ENCODE measurements at places on chromosomes 6 and 20.

DNA sequence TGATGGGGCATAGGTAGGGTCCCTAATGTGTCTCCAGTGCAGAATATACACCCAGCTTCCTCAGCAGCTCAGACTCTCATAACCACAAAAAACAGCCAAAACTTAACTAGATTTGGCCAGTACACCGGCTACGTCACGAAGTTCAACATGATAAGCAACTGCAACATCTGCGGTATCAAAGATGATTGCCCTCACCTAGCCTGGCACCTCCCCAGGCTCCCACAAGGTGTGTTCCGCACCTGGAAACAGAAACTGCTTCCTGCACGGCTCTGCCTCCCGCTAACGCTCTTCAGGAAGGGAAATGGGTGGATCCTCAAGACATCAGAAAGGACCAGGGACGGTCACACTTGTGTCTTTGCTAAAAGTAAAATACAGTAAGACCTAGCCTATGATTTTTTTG is 9.5 kb downstream of the TXNDC5 start:
- DNase-seq, result no peak

GRCh38 chr6:111464184-111464583 is 18.8 kb downstream of the REV3L start:
- no peak for DNase-seq

DNA sequence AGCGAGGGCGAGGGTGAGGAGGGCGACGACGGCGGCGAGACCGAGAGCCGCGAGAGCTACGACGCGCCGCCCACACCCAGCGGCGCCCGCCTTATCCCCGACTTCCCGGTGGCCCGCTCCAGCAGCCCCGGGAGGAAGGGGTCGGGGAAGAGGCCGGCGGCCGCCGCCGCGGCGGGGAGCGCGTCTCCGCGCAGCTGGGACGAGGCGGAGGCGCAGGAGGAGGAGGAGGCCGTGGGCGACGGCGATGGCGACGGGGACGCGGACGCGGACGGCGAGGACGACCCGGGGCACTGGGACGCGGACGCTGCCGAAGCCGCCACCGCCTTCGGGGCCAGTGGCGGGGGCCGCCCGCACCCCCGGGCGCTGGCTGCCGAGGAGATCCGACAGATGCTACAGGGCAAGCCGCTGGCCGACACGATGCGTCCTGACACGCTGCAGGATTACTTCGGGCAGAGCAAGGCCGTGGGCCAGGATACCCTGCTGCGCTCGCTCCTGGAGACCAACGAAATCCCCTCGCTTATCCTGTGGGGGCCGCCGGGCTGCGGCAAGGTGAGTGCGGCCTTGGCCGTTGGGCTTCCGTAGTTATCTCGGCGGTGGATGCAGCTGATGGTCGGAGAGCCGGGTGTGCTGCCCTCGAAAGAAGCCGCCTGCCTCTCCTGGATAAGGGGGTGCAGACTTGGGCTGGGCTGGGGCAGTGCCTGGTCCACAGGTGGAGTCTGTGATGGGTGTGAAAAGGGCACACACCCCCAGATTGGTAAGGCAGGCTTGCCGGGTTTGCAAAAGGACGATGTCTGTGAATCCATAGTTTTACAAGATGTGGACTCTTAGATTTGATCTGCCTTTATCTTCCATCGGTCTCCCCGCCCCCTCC is 938 bp downstream of the WRNIP1 start:
- DNase-seq, result peak; percentile 39

DNA sequence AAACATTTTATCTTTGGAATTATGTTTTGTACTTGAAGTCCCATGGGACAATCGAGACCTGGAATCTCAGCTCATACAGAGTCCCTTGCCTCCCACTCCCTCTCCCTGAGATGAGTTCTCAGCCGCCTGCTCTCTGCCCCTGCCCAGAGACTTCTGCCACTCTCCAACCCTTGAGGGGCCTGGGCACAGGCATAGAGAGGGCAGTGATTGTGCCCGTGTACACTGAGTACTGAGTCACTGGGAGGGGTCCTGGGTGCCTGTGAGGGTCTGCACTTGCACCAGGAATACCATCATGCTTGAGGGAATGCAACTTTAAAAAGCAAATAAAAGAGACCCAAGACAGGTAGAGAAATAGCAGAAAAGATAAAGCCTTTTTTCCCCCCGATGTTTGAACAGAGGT is 453.8 kb upstream of the HS3ST5 start:
- no peak for DNase-seq

GRCh38 chr6:119067091-119067490 is 11.4 kb downstream of the FAM184A start:
- DNase-seq, result no peak

- no peak for DNase-seq
Observed at GRCh38 chr20:37314099-37314498, 24.6 kb downstream of the MANBAL start.

GRCh38 chr6:62345962-62346689 is 60.1 kb upstream of the KHDRBS2 start:
- no peak for DNase-seq

GRCh38 chr20:46122516-46123481 is 4.7 kb downstream of the CD40 start:
- no peak for DNase-seq

DNA sequence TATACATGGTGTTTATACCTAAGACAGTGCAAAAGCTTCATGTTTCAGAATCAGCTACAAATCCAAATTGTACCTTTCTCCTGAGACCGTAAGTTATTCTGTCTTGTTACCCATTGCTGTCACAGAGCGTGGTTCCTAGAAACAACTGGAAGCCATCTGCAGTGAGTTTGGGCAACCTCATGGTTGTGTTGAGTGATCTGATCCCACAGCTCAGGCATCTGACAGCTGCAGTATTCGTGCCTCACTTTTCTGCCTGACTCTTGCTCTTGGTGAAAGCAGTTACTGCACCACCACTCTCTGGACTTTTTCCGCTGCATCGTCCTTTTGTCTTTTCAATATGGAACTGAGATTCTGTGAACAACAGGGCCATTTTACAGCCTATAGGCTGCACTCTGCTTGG is 752.6 kb downstream of the MAFB start:
- no peak for DNase-seq

DNA sequence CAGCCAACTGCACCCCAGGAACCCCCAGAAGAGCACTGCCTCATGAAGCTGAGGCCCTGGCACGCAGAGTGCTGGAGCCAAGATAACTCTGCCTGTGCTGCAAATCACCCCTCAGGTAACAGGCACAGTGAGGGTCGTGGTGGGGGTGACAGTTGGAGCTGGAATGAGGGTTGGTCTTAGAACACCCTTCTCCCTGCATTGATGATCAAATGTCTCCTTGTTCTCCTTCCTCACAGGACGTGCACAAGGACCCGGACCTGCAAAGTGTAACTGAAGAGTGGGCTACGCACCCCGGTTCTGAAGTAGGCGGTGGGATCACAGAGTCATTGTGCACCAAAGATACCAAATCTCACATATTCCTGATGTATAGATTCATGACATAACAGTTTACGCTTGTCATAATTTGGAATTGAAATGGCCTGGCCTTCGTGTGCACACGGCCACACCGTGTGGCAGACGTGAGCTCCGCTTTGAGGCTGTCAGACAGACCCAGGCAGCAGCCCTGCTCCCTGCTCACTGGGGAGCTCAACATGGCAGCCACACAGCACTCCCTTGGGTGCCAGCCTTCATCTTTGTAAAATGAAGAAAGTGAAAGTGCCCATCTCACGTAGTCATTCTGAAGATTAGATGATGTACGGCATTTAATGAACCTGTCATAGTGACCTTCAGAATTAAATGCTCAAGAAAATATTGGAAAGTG is 8.8 kb downstream of the THBS2 start:
- no peak for DNase-seq

DNA sequence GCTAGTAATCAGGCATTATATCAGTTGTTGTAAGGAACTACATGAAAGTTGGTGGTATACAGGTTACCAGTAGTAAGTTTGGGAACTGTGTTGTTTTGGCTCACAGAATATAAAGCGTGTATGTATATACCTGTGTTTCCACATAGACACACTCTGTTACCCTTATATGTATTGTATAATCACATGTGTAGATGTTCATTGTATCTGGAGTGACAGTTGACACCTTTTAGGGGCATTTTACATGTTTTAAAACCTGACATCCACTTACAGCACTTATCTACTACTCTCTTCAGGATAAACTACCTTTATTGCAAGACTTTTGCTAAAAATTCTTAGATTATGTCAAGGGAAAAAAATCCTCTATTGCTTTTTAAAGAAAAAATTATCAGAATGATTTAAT is 228.9 kb downstream of the LAMA2 start:
- no peak for DNase-seq

- DNase-seq, result peak; percentile 64
Observed at GRCh38 chr20:58209652-58210397, 18.6 kb downstream of the ANKRD60 start.

GRCh38 chr6:37049758-37050044 is 44.2 kb downstream of the FGD2 start:
- no peak for DNase-seq

DNA sequence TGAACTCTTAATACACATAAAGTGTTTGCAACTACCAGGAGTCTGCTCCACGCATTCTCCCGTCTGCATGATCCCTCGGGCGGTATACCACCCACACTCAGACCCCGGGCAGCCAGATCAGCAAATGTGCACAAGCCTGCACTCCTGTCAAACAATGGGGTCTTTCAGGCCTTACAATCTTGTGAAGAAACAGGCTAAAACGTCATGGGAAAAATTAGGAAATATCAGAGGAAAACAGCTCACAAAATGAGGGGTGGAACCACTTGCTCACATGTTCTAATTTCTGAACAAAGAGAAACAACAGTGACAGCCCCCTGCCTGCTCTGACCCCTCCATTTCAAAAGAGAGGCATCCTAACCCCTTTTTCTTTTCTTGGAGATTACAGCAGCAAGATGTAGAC is 69.4 kb downstream of the BACH2 start:
- DNase-seq, result no peak

DNA sequence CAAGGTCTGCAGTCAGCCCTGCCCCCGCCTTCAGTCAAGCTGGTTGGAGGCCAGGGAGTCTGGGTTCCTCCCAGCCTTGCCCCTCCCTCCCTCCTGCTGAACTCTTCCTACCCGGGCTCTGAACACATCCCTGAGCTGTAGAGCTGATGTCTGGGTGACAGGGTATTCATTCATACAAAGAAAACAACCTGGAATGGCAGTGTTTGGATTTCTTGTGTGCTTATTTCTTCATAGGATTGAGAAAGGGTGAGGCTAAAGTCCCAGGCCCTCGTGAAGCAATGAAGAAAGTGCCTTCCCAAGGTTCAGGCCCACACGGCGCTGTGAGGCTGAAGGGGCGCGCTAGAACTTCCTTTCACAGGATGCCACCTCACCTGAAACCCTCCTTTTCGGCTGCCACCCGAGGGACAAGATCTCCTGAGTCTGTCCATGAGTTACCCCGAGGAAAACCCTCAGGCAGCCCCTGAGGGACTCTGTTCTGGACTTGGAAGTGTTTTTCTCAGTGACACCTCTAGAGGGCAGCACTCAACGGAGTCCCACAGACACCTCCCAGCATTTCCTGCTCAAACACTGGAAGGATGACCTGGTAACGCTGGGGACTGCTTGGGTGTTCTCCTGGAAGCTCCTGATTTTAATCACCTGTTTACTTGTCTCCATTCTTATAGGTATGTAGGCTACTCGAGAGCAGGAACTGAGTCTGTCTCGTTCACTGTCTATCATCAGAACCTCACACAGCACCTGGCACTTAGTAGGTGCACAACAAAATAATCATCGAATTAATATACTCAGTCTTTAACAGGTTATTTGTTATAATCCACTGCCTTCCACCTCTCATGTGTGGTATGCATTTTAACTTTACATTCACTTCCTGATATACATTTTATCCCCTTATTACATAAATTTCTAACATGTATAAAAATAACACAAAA is 11.8 kb upstream of the GSTA1 start:
- peak; percentile 33 for DNase-seq

- DNase-seq, result no peak
Observed at GRCh38 chr6:89643406-89643805, 4.9 kb upstream of the LYRM2 start.

DNA sequence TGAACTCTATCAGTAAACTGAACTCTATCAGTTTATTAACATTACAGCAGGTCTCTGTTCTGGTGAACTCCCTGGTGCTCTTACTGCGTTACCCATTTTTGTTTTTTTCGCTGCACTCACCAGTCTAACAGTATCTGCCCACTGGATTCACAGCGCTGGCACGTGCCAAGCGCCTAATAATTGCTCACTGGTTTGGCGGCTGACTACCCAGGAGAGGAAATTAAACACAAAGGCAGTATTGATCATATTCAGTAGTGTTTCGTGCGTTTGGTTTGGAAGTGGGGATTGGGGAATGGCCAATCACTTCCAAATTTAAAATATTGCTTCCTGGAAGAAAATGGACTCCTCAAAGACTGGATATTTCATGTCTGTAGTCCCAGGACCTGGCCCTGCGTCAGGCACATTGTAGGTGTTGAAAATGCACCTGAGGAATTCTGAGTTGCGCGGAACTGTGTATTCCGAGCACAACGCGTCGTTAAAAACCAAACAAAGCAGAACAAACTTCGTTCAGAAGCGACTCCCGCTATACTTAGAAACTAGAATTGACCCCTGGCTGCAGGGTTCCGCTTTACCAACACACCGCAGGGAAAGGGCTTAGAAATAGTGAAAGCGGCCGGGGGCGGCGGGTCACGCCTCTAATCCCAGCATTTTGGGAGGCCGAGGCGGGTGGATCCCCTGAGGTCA is 1.1 kb upstream of the RPS12 start:
- peak; percentile 16 for DNase-seq

- peak; percentile 28 for DNase-seq
Observed at GRCh38 chr6:12608016-12608860, 108.3 kb upstream of the PHACTR1 start.

DNA sequence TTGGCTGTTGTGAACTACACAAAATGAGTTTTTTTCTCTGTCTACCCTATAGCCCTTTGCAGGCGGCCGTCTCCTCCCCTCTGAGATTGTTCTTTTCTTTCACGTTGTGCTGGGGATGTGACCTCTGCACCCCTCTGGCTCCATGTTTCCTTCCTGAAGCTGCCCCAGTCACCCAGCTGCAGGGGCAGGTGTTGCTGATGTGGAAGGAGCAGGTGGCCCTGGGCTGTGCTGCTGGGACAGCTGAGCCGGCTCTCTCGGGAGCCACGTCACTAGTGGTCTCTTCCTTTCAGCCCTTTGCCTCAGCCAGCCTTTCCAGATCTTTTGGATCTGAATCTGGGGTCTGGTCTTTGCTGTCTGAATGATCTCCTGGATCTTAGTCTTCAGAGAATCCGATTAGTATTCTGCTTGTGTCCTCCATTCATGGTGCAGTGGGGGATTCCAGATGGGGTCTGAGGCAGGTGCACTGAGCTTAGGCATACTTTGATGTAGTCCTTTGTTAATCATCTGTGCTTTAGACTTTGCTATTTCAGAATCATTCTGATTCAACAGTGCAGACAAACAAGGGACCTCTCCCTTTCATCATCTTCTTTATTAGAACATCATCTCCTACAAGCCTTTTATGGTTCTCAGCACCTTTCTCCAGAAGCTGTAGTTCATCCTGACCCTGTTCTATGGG is 31.4 kb downstream of the TMEM181 start:
- no peak for DNase-seq

DNA sequence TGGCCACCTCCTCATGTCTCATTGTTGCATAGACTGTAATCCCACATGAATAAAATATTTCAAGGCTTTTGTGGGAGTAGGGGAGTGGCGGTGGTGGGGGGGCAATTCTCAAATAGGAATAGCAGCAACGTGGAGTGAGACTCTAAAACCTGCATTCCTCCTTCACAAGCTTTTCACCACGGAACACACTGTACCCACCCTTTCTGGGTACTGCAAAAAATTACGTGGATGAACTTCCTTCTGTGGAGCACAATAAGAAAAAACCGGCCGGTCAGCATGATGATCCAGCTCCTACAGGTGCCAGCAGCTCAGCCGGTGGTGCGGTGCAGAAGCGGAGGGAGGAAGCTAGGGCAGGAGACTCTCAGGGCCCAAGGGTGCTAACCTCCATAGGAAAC is 930 bp upstream of the RRAGD start:
- no peak for DNase-seq

GRCh38 chr6:14401246-14401645 is 283.7 kb downstream of the CD83 start:
- DNase-seq, result no peak

All from iris pigment epithelial cell (primary cell).